ENCODE measurements at places on chromosomes 7 and 10. TPM values are rescaled to one million over a fixed set of nuclear protein-coding genes. Genes with fewer than 3 reads are reported as not detected.

Gene PNLIPRP1
- polyA plus RNA-seq: 0.15 TPM

Gene MYH16
- polyA plus RNA-seq: not detected

Gene TBC1D12
- 9.1 TPM for polyA plus RNA-seq

Gene GJD4
- not detected for polyA plus RNA-seq

Gene CYP2C19
- polyA plus RNA-seq: 3.0 TPM

Gene TAS2R16
- not detected for polyA plus RNA-seq

Gene CRTAC1
- polyA plus RNA-seq: 1.4 TPM

Gene JAZF1
- 3.5 TPM for polyA plus RNA-seq

Gene ANKRD7
- 0.37 TPM for polyA plus RNA-seq

Gene NUDT13
- 1.3 TPM for polyA plus RNA-seq

Gene LIPJ
- not detected for polyA plus RNA-seq

Gene CCDC3
- polyA plus RNA-seq: 3.2 TPM

Gene ZNF467
- 2.9 TPM for polyA plus RNA-seq

Gene GPER1
- polyA plus RNA-seq: 0.81 TPM

Gene TMEM176A
- polyA plus RNA-seq: 4.8 TPM
